ENCODE measurements at places on chromosomes 5 and 9.
A peak's percentile ranks its signal among the peaks of the same experiment; 100 is the strongest.

GRCh38 chr9:133133681-133134387 lies 12.8 kb upstream of the RALGDS start:
- DNase-seq: peak; percentile 88

DNA sequence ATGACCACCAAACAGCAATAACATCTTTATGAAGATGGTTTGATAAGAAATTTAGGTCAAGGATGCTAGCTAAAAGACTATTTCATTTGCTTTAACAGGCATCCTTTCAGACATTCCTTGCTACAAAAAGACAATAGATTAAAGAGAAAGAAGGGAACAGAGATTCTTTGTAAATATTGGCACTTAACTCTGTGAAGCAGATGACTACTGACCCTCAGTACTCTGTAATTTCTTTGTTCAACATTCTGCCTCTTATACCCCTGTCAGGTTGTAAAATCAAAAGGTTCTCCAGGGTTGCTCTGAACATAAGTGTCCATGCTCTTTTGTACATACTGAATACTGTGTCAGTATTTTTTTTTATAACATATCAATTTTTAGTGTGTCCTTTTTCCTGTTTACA lies 610.6 kb upstream of the GRAMD2B start:
- no peak for DNase-seq

- no peak for DNase-seq
These were observed 101.4 kb upstream of the ACOT12 start for GRCh38 chr5:81495286-81495685.

- no peak for DNase-seq
These were observed 49.4 kb downstream of the GGTA1 start for GRCh38 chr9:121450241-121450640.

DNA sequence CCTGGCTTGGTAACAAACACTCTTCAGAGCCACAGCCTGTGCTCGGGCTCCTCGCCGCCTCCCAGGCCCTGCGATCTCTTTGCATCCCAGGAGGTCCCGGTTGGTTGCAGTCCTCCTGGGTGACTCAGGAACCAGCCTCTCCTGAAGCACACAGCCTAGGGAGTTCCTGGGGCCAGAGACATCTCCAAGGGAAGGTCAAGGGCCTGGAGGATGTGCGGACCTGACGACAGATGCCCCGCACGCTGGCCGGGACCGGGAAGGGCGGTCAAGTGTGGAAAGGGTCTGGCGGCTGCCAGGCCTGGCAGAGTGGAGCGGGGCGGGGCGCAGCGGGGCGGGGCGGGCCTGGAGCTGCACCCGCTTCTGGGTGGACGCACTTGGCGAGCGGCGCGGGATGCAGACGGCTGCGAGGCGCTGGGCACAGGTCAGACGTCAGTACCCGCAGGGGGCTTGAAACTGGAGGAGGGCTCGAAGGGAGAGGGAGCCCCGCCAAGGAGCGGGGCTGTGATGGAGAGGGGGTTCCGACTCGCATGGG lies 45.0 kb upstream of the PRSS3 start:
- DNase-seq: no peak

DNA sequence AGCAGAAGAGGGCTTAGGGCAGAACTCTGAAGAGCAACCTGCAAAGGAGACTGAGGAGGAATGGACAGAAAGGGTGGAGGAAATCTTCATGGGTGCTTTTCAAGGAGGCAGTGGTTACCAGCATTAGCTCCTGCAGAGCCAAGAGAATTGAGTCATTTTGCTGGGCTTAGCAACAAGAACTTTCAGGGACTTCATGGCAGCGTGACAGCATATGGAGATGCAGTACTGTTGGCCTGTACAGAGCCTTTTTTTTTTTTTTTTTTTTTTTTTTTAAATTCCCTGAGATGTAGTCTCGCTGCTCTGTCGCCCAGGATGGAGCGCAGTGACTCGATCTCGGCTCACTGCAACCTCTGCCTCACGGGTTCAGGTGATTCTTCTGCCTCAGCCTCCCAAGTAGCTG lies 296.0 kb upstream of the DMRT1 start:
- no peak for DNase-seq

GRCh38 chr9:109517901-109518377 lies 19.8 kb upstream of the PTPN3 start:
- DNase-seq: no peak

- DNase-seq: no peak
These were observed 22.2 kb upstream of the CMBL start for GRCh38 chr5:10329820-10330481.

GRCh38 chr5:6744841-6745705 lies 31.8 kb downstream of the TENT4A start:
- no peak for DNase-seq

DNA sequence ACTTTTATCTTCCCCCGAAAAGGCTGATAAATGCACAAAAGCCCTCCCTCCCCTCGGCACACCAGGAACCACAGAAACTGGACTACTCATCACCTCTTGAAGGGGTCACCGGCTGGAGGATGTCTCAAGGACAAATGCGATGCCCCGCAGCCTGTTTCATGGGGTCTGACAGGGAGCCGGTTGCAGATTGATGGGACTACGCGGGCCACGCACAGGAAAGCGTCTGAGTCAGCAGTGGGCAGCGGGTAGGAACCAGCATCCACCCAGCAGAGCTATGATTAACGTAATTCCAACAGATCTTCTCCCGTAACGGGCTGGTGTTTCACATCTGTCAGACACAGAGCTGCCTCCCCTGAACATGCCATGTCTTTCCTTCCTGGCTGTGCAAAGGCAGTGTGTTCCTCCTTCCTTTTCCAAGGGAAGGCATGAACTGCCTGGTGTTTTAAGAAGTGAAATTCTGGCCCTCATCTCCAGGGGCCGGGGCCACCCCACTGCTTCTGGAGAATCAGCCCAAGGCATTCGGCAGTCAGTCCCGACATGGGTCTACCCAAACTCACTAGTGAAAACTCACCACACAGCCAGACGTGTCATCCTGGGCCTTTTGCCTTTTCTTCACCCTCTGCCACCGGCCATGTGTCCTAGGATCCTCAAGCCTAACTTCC lies 144.4 kb upstream of the PHYKPL start:
- no peak for DNase-seq

GRCh38 chr5:77892061-77893010 lies 116.2 kb upstream of the TBCA start:
- DNase-seq: no peak

DNA sequence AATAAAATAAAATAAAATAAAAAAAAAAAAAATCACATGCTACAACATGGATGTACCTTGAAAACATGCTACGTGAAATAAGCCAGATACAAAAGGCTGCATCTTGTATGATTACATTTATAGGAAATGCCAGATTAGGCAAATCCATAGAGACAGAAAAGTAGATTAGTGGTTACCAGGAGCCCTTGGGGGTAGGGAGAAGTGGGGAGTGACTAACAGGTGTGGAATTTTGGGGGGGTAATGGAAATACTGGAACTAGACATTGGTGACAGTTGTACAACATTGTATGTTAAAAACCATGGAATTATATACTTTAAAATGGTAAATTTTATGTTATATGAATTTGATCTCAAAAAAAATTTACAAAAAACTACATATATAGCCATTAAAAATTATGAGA lies 47.3 kb downstream of the SLC1A1 start:
- no peak for DNase-seq

GRCh38 chr5:54257366-54258118 lies 52.8 kb downstream of the ARL15 start:
- DNase-seq: no peak

- DNase-seq: no peak
These were observed 227.8 kb upstream of the TBCA start for GRCh38 chr5:78003919-78004318.

DNA sequence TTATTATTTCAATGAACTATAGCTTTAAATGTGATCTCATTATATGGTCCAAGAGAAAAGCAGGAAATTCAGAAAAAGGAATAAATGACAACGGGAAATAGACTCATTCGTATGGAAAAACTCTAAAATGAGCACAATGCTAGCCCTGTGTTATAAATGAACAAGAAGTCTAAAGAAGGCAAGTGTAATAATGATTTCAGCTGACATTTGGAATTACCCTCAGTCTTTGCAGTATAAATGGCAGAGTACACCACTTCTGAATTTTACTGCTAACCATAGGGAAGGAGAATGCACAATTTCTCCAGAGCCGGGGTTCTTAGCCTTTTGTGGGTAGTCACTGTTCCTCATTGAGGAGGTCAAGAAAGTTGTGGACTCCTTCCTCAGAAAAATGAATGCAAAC lies 93.1 kb downstream of the ANKRD55 start:
- DNase-seq: no peak

- no peak for DNase-seq
These were observed 83.7 kb upstream of the TMED7 start for GRCh38 chr5:115709585-115709984.

- DNase-seq: peak; percentile 23
These were observed 654 bp downstream of the ADAMTS2 start for GRCh38 chr5:179344431-179345182.

DNA sequence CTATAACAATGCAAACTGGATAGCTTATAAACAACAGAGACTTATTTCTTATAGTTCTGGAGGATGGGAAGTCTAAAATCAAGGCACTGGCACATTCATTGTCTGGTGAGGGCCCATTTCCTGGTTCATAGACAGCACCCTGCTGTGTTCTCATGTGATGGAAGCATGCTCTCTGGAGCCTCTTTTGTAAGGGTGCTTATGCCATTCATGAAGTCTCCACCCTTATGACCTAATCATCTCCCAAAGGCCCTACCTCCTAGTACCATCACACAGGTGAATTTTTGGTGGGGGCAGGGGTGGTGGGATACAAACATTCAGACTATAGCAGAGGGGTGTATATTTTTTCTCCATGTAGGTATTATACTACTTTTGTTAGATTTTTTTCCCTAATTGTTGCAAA lies 92.4 kb downstream of the UNC13B start:
- DNase-seq: no peak

- DNase-seq: peak; percentile 43
These were observed 35.3 kb upstream of the IQGAP2 start for GRCh38 chr5:76367623-76368371.

- DNase-seq: peak; percentile 75
These were observed 1.6 kb upstream of the ANXA2R start for GRCh38 chr5:43041669-43042175.

- DNase-seq: no peak
These were observed 40.0 kb downstream of the PAPPA start for GRCh38 chr9:116193636-116194035.

DNA sequence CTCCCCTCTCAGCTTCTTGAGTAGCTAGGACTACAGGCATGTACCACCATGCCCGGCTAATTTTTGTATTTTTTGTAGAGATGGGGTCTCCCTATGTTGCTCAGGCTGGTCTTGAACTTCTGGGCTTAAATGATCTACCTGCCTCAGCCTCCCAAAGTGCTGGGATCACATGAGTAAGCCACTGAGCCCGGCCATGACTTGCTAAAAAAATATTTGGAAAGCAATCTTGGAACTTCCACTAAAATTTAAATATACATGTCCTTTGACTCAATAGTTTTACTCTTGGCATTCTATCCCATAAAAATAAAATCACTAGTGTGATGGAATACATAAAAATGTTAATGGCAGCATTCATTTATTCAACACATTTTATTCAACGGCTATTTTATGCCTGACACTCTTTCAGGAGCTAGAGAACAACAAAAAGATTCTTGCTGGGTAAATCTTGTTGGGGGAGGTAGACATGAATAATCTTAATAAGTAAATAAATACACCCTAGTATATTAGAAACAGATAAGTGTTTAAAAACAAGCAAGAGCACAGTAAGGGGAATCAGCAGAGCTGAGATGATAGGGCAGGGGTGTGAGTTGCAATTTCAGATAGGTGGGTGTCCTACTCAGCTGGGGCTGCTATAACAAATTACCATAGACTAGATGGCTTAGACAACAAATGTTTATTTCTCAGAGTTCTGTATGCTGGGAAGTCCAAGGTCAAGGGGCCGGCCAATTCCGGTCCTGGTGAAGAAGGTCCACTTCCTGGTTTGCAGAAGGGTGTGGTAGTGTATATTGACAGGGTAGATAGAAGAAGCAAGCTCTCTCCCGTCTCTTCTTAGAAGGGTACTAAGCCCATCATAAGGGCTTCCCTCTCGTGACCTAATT lies 50.7 kb downstream of the KCNV2 start:
- no peak for DNase-seq

DNA sequence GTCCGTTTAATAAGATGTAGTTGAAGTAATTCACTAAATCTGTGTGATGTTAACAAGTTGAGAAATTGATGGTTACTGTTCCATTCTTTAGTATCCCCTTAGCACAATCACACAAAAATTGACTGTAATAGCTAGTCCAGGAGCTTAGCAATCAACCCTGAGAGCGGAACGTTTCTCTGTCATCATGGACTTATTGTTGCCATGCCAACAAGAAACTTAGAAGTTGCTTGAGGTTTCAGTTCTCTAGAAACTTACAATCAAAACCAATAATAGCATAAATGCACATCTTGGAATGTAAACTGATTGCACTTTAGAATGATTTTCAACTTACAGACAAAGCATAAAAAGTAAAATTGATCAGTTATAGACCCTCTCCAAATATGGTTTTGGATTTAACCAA lies 125.4 kb upstream of the ANKH start:
- no peak for DNase-seq

DNA sequence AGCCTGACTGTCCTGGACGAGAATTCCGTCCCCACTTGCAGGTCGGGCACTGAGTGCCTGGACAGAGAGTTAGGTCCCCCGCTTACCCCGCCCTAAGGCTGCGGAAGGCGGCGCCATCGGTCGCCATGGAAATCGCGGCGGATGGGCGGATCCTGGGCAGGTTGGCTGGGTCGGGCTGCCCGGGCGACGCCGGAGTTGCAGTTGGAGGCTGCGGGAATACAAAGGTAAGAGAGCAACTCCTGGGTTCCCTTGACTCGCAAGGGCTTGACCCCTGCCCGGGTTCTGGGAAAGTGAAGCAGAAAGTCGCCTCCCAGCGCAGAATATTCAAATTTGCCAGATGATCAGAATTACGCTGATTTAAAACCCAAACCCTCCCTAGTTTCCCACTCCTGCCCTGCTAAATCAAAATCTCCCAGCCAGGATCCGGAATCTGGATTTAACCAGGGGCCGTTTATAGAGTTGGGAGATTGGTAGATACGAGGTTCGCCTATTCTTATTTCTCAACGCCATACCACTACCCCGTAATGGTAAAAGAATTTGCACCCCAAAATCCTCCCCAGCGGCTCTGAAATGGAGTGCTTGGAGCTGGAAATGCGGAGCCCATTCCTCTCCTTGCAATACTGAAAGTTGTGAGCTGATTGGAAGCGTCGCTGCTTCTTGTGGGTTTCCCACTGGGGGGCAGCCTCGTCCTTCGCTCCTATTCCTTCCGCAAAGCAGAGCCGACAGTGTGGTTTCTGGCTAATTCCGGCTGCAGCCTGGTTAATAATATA lies 156.4 kb upstream of the RASEF start:
- no peak for DNase-seq

- DNase-seq: no peak
These were observed 82.5 kb upstream of the UBTD2 start for GRCh38 chr5:172365948-172366608.

GRCh38 chr5:147855774-147856069 lies 22.8 kb upstream of the SCGB3A2 start:
- DNase-seq: no peak

- DNase-seq: no peak
These were observed 347.7 kb downstream of the CHSY3 start for GRCh38 chr5:130251931-130252330.

DNA sequence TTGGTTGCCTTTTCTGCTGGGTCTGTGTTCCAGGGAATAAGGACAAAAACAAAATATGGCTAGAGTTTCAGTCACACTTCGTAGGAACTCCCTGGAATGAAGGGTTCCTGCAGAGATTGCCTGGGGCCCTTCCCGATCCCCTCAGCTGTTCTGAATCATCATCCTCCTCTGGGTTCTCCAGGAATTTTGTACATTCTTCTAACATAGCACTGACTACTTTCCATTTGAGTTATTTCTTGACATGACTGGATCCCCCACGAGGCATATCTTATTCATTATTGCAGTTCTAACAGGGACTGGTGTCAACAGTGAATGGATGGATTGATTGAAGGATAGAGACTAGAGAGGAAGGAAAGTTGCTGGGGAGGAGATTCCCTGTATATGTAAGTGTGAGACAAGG lies 49.2 kb upstream of the TNC start:
- no peak for DNase-seq

Measured in activated T-cell treated with anti-CD3 and anti-CD28 coated beads, Interleukin-2, amount 50 U/mL, for 48 hours (primary cell).